CMK (cell line): ENCODE measurements at places on chromosomes 5 and 9.

- DNase-seq, result no peak
Observed at GRCh38 chr5:7805379-7805778, 45.6 kb downstream of the CFAP90 start.

DNA sequence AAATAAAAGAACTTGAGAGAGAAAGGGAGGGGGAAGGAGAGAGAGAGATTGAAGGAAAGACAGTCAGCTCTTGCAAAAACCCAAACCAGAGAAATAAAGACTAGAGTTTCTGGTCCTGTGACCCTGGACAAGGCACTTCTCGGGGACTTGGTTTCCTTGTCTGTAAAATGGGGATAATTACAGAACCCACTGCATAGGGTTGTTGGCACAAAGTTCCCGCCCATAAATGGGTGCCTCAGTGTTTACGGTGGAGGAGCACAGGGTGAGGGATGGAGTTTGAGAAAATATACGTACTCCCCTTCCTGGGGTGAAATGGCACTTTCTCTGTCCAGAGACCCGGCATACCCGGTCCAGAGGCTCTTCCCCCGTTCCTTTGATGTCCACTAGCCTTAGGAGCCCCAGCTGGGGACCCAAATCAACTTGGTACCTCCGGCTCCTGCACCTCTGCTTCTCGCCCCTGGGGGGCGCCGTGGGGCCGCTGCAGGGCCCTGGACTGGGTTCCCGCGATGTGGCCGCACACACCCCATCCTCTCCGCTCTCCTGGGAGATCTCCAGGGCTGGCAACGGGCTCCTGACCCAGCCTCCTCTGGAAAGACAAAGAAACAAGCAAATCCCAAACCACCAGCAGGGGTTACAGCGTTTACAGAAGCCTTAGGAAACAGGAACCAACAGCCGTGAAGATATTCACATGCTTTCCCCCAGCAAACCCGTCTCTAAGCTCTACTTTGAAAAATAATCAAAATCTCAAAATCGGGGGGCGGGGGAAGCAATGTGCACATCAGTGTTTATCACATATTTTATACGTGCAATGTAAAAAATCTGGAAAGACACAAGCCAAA, 26.3 kb downstream of the PTGES start:
- DNase-seq, result no peak

- no peak for DNase-seq
Observed at GRCh38 chr9:82057805-82058204, 69.2 kb downstream of the SPATA31D1 start.

GRCh38 chr9:92289708-92290390, 3.6 kb downstream of the IARS1 start:
- no peak for DNase-seq

DNA sequence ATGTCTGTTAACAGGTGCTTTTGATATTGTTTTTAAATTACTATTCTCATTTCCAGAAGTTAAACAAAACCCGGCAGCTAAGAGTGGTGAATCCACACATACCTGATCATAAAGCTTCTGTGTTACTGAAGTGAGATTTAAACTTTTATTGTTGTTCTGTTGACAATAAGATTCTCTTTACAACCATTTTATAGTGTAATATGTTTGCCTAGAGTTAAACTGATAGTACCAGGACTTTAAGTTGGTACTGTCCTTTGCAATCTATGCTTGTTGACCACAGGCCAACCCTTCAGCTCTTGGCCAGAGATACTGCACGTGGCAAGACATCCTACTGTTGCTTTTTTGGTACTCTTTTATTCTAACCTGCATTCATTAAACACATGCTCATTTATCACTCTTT, 806.2 kb downstream of the MTRR start:
- no peak for DNase-seq

- no peak for DNase-seq
Observed at GRCh38 chr9:106675780-106676179, 187.2 kb upstream of the ZNF462 start.

- DNase-seq, result no peak
Observed at GRCh38 chr9:686321-686813, 155.1 kb upstream of the DMRT1 start.
